Parietal lobe (tissue), 2 donors: ENCODE measurements at places on chromosomes 5 and 9. TPM values are rescaled to one million over a fixed set of nuclear protein-coding genes. Genes with fewer than 3 reads are reported as not detected.

PRDM12 gene
- not detected for total RNA-seq

FOXD4L6 gene
- 1.3 TPM for total RNA-seq

SEC61B gene
- total RNA-seq: 38.5 TPM

SLC46A2 gene
- not detected for total RNA-seq

PLEKHG4B gene
- total RNA-seq: 9.1 TPM

TSLP gene
- not detected for total RNA-seq

ADCY2 gene
- total RNA-seq: 23.2 TPM

KCNV2 gene
- total RNA-seq: not detected

NMUR2 gene
- not detected for total RNA-seq

GCNT4 gene
- 0.94 TPM for total RNA-seq

F12 gene
- total RNA-seq: 3.4 TPM

CTSV gene
- 0.94 TPM for total RNA-seq

SPATA31D4 gene
- total RNA-seq: not detected

EXOSC3 gene
- total RNA-seq: 107 TPM

CMYA5 gene
- total RNA-seq: 2.5 TPM

AK8 gene
- total RNA-seq: 1.6 TPM

OMD gene
- not detected for total RNA-seq

ANKRD18A gene
- 8.1 TPM for total RNA-seq

ADAMTS6 gene
- total RNA-seq: 11.9 TPM

IFNA10 gene
- total RNA-seq: not detected

PCDHA7 gene
- total RNA-seq: 47.0 TPM

FBN2 gene
- total RNA-seq: 8.8 TPM

EMB gene
- total RNA-seq: 3.1 TPM

ZNF483 gene
- total RNA-seq: 45.7 TPM

FYB1 gene
- total RNA-seq: 2.5 TPM

PCDHGA8 gene
- 30.0 TPM for total RNA-seq

GTF2H2C gene
- total RNA-seq: 77.9 TPM
